Inflammatory macrophage (primary cell): ENCODE measurements at places on chromosomes 1 and 21.

- no peak for DNase-seq
These were observed 45.2 kb downstream of the COQ8A start for GRCh38 chr1:226985239-226985838.

GRCh38 chr21:15947677-15948076 is 217.9 kb downstream of the USP25 start:
- DNase-seq = no peak

- DNase-seq = no peak
These were observed 55.6 kb downstream of the CLSTN1 start for GRCh38 chr1:9767964-9768668.

- peak; percentile 82 for DNase-seq
These were observed 19.0 kb upstream of the AGO1 start for GRCh38 chr1:35863881-35864625.

DNA sequence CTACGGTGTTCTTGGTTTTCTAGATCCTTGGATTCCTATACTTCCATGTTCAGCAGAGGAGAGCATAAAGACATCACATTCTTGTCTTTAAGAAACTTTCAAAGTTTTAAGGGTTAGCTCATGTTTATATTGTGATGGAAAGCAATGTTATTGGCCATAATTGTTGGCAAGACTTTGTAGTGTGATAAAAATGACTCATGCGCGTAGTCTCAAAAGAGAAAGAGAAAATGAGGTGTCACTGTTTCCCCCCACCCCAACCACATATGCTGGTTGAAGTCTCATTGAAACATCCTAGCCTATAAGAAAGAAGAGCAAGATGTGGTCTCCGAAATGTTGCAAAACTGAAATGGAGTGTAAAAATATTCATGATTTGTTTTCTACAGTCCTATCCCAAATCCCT is 348.8 kb downstream of the PTBP2 start:
- DNase-seq = no peak

- DNase-seq = peak; percentile 20
These were observed 10.5 kb upstream of the IGFN1 start for GRCh38 chr1:201180141-201180540.

DNA sequence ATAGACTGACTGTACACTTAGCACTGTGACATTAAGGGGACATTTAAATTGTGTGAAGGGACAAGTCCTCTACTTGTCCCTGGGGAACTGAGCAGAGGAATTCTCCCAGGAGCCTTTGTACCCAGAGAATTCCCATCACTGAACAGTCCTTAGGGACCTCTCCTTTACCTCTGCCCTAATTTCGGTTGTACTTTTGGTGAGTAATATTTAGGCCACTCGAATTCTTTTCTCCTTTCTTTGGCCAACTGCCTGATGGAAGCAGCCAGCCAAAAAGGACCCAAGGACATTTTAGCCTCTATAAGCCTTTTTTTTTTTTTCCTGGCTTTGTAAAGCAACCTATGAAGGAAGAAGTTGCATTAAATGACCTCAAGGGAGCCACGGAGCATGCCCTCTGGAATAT is 71.5 kb downstream of the NR5A2 start:
- no peak for DNase-seq

DNA sequence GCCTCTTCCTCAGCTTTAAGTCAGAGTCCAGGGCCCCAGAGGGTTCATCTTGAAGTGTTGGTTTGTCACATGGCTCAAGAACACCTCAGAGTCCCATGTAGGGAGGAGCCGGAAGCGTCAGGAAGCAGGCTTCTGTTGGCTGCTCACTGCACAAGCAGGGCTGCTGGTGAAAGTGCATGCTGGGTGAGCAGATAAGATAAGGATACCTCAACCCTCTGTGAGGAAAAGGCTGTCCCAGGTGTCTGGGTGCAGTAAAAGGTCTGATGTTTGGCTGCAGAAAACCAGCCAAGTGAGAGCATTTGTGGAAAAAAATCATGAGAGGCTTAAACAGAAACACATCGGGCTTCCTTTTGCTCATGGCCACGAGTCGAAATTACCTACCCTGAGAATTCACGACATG is 6.2 kb upstream of the TEX35 start:
- no peak for DNase-seq

DNA sequence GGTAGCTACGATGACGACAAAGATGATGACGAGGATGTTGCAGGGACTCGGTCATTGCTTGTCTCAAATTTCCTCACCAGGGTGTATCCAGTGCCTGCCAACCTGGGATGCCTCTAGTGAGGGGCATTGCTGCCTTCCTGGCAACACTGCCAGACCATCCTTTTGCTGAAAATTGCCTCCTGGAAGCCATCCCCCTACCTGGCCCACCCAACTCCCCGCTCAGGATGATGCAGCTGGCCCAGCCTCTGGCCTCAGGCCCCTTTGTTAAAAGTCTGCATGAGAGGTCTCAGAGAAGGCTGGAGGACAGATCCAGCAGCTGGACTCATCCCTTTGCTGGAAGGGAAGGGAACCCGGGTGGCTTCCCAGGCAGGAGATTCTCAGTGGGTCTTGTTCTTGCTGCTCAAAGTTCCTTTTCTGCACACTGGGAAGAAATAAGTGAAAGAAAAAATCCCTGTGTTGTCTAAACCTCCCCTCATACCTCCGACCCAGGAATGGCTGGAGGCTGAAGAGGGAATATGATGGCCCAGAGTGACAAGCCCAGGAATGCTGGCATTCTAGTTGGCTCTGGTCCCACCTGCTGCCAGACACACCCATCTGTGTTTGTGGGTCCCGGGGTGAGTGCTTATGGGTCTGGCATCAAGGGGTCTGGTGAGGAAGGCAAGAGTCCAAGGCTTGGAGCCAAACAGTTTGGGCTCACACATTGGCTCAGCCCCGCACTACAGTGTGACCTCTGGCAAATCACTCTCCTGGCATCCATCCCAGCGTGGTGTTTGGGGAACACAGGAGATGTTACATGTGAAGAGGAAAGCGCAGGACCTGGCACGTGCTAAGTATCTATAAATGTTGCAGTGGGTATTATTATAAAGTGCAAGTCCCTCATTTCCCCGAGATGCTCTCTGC is 6.7 kb upstream of the FNDC5 start:
- no peak for DNase-seq

GRCh38 chr1:176897350-176898236 is 266.9 kb downstream of the ASTN1 start:
- peak; percentile 48 for DNase-seq

GRCh38 chr1:101278845-101279244 is 42.0 kb downstream of the S1PR1 start:
- DNase-seq = no peak

GRCh38 chr1:27299385-27300271 is 22.3 kb upstream of the TMEM222 start:
- DNase-seq = no peak

DNA sequence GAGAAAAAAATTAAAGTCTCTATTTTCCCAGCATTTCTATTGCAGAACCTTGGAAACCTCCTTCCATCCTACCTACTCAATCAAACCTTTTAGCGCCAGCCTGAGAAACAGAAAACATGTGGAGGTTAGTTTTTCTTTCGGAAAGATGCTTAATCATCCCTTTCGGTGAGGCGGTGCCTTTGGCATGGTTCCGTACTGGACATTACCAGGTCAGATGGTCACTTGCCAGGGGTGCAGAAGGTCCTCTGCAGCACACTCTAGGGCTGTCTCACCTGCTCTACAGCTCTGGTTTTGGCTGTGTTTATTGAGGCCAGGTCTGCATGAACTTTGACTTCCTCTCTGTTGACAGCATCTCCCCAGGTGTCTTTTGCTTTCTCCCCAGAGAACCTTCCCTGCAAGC is 121.5 kb downstream of the PLD5 start:
- no peak for DNase-seq

- DNase-seq = no peak
These were observed 315.0 kb upstream of the POU3F1 start for GRCh38 chr1:38361566-38361965.

DNA sequence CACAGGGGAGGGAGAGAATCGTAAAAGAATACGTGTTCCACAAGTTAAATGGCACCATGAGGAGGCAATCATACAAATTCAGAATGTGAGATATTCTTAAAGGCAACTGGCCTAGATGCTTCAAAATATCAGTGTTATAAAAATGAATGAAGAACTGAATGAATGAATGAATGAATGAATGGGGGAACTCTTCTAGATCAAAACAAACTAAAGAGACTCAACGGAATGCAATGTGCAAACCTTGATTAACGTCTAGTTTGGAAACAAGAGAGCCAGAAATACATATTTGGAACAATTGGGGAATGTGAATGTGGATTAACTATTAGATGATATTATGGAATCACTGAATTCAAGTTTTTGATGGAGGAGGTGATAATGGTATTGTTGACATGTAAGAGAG is 16.8 kb downstream of the CFAP45 start:
- no peak for DNase-seq

- no peak for DNase-seq
These were observed 883.4 kb upstream of the B3GALT2 start for GRCh38 chr1:194069831-194070218.

- DNase-seq = no peak
These were observed 49.8 kb downstream of the LDLRAD2 start for GRCh38 chr1:21861602-21862429.

GRCh38 chr21:40517646-40518045 is 329.3 kb downstream of the DSCAM start:
- DNase-seq = no peak

- no peak for DNase-seq
These were observed 5.3 kb upstream of the MAP3K7CL start for GRCh38 chr21:29125191-29125590.

- DNase-seq = no peak
These were observed 32.3 kb downstream of the RAB3GAP2 start for GRCh38 chr1:220239966-220240365.

GRCh38 chr1:159700312-159700711 is 14.1 kb downstream of the CRP start:
- DNase-seq = peak; percentile 27

DNA sequence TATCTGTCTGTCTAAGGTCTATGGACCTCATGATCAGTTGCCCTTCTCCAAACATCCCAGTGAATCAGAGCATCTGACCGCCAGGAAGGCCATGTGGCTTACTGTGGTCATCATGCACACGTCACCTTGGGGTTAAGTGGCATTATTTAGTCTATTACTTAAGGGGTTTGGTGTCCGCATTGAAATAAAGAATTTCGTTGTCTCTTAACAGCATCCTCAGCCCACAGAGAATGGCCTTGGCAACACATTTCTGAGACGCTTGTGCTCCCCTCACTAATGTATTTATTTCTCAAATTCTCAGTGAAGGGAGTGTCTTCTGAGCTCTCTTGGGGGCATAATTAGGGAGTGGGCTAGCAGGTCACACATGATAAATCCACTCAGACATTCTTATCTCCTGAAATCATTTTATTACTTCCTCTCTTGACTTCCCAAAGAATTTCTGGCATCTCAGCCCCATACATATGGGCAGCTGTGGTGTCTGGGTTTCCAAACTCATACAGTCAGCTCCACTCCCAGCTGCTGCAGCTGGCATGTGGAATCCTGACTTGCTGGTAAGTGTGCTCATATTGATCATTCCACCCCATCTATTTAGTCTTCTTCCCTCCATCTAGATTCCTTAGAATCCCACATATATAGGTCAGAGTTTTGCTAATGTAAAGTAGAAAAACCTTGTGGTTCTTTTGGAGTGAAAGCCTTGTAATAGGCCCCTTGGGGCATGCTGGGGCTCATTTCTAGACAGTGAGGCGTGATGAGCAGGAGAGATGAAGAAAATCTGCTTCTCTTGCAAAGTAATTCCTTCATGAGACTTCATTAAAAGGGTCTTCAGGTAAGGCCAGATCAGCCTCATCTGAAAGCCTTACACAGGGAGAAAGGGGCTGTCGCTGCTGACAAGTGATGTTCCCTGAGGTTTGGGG is 110.5 kb downstream of the HHAT start:
- no peak for DNase-seq

DNA sequence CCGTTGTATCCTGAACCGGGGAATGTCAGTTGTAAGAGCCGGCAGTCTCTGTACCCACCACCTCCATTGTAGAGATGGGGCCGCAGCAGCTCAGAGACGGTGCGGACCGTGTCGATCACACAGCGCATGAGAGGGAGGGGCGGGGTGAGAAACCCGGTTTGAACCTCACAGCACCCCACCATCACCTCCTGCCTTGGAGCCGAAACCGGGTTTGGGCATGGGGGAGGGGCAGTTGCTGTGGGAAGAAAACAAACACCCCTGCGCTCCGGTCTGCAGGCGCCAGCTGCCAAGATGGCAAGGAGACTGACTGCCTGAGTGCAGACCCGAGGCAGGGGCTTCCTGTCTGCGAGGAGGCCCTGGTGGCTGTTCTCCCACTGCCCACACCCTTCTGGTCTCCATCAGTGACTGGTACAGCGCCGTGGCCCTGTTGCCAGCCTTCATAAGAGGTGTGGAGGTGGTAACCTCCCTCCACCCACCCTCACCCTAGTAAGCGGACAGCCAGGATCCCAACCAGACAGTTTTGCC is 69.2 kb upstream of the SSBP3 start:
- no peak for DNase-seq

DNA sequence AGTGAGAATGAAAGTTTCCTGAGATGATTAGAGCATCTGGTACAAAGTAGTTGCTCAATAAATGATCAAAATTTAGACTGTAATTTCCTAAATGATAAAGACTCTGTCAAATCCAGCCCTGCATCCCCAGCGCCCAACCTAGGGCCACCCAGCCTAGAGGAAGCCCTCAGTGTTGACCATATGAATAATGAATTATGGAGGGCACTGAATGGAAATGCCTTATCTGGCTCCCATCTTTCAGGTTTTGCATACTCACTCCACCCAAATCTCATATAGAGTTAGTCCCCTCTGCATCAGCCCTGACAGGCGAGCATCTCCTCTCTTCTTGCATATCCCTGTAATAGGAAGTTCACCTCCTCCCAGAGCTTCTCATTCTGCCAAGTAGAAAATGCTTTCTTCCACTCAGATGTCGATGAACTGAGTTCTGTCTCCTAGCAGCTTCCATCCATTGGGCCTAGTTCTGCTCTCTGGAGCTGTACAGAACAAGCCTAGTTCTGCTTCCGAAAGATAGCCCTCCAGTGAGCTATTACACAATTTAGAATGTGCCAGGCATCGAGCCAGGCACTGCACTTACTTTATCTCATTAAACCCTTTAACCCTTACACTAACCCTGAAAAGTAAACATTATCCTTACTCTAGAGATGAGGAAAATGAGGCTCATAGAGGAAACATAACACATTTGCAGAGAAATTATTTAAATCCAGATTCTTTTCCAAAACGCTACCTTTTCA is 20.9 kb downstream of the COA7 start:
- no peak for DNase-seq

DNA sequence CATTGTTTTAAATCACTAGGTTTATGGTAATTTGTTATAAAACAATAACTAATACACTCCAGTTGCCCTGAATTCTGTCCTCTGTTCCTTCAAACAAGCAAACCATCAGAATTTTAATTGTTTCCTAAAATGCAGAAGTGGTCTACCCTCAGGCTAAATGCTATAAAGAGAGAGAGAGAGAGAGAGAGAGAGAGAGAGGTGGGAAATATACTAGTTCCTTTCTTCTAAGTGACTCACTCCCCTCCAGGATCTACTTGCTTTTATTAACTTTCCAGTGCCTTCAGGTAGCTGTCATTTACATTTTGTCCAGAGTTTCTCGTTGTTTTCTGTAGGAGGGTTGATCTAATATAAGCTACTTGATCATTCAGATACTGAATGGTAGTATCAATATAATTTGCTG is 26.4 kb downstream of the LRRC53 start:
- no peak for DNase-seq

GRCh38 chr1:189269011-189269410 is 1208.7 kb downstream of the BRINP3 start:
- no peak for DNase-seq

GRCh38 chr1:224173523-224173922 is 9.5 kb upstream of the DEGS1 start:
- DNase-seq = no peak

- DNase-seq = no peak
These were observed 84.3 kb downstream of the CTH start for GRCh38 chr1:70495370-70495769.
